ENCODE measurements at places on chromosomes 1 and 21. TPM values are rescaled to one million over a fixed set of nuclear protein-coding genes. Genes with fewer than 3 reads are reported as not detected.

DNA sequence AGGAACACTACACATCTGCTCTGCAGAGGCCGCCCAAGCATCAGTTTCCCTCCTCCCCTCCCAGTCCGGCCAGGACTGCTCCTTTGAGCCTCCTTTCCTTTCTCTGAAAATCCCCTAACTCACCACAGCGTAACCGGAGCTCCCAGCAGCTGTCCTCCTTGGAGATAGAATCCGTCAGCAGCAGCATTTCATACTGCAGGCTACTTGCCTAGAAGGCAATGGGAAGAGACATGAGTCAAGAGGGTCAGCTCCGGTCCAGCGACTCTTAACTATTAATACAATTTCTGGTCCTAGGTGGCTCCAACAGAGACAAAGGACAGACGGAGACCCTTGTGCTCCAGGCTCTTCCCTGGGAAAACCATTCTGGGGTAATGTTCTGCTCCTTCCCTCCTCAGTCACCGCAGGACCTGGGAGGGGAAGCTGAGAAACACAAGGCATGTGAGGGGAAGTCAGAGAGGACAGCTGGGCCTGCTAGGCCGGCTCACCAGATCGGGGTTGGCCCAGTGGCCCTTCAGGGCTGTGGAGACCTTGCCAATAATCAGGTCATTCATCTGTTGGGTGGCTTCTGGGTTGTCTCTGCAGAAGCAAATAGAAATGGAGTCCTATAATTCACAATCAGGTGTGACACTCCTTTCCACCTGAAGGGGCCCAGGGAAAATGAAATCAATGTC, 99.7 kb downstream of the UBR4 start:
- no peaks in the 10 kb centered on the region for H3K4me1 ChIP-seq
- H3K36me3 ChIP-seq = peaks cover 100% of the 10 kb centered on the region

GRCh38 chr1:107514841-107515240, 374.0 kb downstream of the NTNG1 start:
- H3K27me3 ChIP-seq = no peaks in the 10 kb centered on the region
- H3K4me1 ChIP-seq = no peaks in the 10 kb centered on the region

DNA sequence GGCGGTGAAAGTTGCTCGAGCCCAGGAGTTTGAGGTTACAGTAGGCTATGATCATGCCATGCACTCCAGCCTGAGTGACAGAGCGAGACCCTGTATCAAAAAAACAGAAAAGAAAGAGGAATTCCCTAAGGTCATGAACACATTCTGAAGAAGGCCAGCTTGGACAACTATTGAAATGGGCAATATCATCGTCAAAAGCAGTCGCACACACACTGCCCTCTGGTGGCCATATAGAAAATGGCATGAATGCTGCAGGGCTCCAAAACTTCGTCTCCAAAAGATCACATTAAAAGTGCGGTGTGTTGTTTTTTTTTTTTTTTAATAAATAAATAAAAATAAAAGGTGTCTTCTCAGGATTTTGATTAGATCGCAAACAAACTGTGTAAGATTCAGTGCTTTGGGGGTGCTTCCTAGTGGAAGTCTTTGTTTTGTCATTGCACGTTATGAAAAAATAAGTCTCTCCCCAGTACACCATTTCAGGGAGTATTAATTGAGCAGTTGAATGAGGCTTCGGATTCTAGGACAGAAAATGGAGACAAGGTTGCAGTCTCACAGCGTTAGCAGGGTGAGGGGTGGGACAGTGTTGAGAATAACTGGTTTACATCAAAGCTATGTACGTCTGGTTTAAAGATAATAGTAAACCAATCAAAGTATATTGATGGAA, 87.5 kb upstream of the FMN2 start:
- no peaks in the 10 kb centered on the region for H3K4me1 ChIP-seq
- no peaks in the 10 kb centered on the region for H3K36me3 ChIP-seq
- no peak overlapping the region for H3K27ac ChIP-seq

The CAMK2N1 gene
- total RNA-seq = 33.8 TPM

- no peak overlapping the region for H3K27ac ChIP-seq
These were observed 437.5 kb downstream of the SMYD3 start for GRCh38 chr1:246069581-246069980.

The FCRL6 gene
- not detected for total RNA-seq

- H3K4me3 ChIP-seq = no peak overlapping the region
- H3K36me3 ChIP-seq = no peaks in the 10 kb centered on the region
- no peaks in the 10 kb centered on the region for H3K27me3 ChIP-seq
- H3K4me1 ChIP-seq = peaks cover 45% of the 10 kb centered on the region
- no peak for DNase-seq
These were observed 226.6 kb upstream of the TMEM51 start for GRCh38 chr1:14926818-14927575.

The PADI3 gene
- 3.6 TPM for total RNA-seq

DNA sequence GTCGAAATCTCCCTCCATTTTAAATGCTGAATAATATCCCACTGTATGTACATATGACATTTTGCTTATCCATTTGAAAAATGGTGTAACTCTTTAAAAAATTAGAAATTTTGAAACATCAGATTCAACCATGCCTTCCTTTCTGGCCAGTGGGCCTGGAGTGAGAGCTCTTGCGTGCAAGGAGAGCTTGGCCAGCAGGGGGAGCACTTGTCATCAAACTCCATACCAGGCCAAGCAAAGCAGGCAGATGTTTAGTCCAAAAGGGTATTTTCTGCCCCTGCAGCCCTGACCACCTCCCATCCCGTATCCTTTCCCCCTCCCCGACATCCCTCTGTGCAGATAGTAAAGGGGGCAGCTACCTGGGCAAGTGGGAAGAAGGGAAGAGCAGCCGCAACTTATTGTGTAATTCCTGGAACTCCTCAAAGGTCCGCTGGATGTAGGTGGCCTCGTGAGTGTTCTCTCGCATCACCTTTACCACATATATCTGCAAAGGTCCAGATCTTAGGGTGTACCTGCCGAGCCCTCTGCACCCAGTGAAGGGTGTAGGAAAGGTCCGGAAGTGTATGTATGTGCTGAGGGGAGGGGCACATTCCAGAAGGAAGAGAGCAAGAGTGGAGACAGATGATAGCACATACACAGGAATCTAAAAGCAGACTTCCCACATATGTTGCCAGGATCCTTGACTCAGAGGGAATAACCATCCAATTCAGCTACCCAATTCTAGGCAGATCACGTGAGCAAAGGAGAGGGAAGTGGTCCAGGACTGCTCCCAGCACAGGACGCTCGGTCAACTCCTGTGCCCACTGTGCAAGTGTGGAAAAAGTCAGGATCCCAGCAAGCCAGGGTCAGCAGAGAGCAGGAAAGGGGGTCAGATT, 19.9 kb upstream of the PPP1R15B start:
- no peaks in the 10 kb centered on the region for H3K36me3 ChIP-seq
- peaks cover 9% of the 10 kb centered on the region for H3K27me3 ChIP-seq
- no peak overlapping the region for H3K4me3 ChIP-seq
- no peaks in the 10 kb centered on the region for H3K4me1 ChIP-seq
- H3K27ac ChIP-seq = no peak overlapping the region

The S100A9 gene
- total RNA-seq = not detected

- no peaks in the 10 kb centered on the region for H3K27me3 ChIP-seq
- DNase-seq = no peak
- H3K36me3 ChIP-seq = no peaks in the 10 kb centered on the region
- no peak overlapping the region for H3K4me3 ChIP-seq
These were observed 24.6 kb upstream of the FCRL3 start for GRCh38 chr1:157725221-157725577.

The MIXL1 gene
- not detected for total RNA-seq

GRCh38 chr1:223223091-223223995, 80.3 kb upstream of the TLR5 start:
- H3K36me3 ChIP-seq = no peaks in the 10 kb centered on the region
- DNase-seq = no peak
- no peaks in the 10 kb centered on the region for H3K27me3 ChIP-seq
- peaks cover 4% of the 10 kb centered on the region for H3K4me1 ChIP-seq

DNA sequence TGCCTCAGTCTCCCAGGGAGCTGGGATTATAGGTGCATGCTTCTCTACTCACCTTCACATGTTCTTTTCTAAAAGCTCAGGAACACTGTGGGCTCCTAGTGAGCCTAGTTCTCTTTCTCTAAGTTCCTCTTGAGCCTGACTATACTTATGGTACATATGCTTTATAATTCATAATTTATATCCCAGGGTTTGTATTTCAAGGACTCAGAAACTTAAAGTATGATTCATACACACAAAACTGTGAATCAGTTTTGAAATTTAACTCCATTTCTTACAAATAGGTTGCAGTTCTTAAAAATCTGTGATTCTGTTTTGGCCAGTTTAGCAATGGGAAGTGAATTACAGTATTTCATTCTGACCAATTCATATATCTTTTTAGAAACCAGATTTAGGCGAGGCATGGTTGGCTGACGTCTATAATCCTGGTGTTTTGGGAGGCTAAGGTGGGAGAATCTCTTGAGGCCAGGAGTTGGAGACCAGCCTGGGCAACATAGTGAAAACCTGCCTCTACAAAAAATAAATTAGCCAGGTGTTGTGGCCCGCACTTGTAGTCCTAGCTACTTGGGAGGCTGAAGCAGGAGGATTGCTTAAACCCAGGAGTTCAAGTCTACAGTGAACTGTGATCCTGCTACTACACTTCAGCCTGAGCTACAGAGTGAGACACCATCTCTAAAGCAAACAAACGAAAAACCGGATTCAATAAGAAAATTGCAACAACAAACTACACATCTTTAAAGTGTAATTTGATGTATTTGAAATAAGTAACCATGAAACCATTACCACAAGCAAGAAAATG, 15.6 kb downstream of the RASAL2 start:
- H3K27me3 ChIP-seq = no peaks in the 10 kb centered on the region
- DNase-seq = no peak
- H3K36me3 ChIP-seq = peaks cover 6% of the 10 kb centered on the region
- H3K4me3 ChIP-seq = no peak overlapping the region

The SH2D1B gene
- not detected for total RNA-seq

DNA sequence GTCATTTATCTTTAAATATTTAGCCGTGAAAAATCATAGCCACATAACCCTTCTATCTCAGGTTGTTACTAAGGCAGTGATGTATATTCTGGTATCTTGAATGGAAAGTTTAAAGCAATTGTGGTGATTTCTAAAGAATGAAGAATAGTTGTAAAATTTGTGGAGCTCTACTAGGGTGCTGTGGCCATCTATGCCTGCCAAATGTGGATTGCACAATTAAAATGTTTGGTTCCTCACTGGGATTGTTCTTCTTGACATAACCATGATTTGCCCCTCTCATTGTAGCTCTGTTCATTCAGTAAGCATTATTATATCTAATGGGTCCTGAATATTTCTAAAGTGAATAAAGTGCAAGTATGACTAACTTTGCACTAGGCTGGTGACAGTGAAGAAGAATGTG, 50.1 kb downstream of the AK4 start:
- H3K36me3 ChIP-seq = no peaks in the 10 kb centered on the region
- H3K4me1 ChIP-seq = no peaks in the 10 kb centered on the region
- DNase-seq = no peak
- no peak overlapping the region for H3K27ac ChIP-seq
- no peak overlapping the region for H3K4me3 ChIP-seq
- no peaks in the 10 kb centered on the region for H3K27me3 ChIP-seq

GRCh38 chr1:55445416-55445815, 230.3 kb upstream of the USP24 start:
- H3K36me3 ChIP-seq = no peaks in the 10 kb centered on the region
- H3K4me1 ChIP-seq = peaks cover 40% of the 10 kb centered on the region
- H3K27ac ChIP-seq = no peak overlapping the region

The CRYAA gene
- not detected for total RNA-seq

The LORICRIN gene
- not detected for total RNA-seq

DNA sequence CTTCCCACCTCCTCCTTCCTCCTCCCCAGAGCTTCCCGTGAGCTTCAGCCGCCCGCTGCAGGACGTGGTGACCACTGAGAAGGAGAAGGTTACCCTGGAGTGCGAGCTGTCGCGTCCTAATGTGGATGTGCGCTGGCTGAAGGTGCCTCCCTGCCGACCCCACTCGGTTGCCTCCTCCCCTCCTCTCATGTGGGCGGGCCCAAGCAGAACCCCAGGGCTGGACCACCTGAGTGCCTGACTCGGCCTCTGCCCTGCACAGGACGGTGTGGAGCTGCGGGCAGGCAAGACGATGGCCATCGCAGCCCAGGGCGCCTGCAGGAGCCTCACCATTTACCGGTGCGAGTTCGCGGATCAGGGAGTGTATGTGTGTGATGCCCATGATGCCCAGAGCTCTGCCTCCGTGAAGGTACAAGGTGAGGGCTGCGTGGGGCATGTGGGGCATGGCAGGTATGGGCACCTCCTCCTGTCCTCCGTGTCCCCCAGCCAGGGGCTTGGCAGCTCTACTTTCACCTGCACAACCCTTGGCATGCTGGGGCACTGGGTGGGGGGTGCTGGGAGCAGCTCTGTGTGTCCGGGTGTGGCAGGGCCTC, 69.2 kb downstream of the OBSCN start:
- peaks cover 10% of the 10 kb centered on the region for H3K4me1 ChIP-seq
- H3K27me3 ChIP-seq = peaks cover 7% of the 10 kb centered on the region
- no peak overlapping the region for H3K4me3 ChIP-seq
- DNase-seq = no peak
- no peak overlapping the region for H3K27ac ChIP-seq
- H3K36me3 ChIP-seq = no peaks in the 10 kb centered on the region

The LCE1B gene
- total RNA-seq = not detected

- no peaks in the 10 kb centered on the region for H3K27me3 ChIP-seq
- peak overlapping the region; percentile 79 for H3K27ac ChIP-seq
These were observed 44.9 kb downstream of the ACTA1 start for GRCh38 chr1:229388897-229389580.

GRCh38 chr1:14712136-14712535, 113.7 kb downstream of the KAZN start:
- H3K27ac ChIP-seq = no peak overlapping the region
- H3K4me3 ChIP-seq = no peak overlapping the region
- no peaks in the 10 kb centered on the region for H3K27me3 ChIP-seq
- no peak for DNase-seq
- no peaks in the 10 kb centered on the region for H3K4me1 ChIP-seq

DNA sequence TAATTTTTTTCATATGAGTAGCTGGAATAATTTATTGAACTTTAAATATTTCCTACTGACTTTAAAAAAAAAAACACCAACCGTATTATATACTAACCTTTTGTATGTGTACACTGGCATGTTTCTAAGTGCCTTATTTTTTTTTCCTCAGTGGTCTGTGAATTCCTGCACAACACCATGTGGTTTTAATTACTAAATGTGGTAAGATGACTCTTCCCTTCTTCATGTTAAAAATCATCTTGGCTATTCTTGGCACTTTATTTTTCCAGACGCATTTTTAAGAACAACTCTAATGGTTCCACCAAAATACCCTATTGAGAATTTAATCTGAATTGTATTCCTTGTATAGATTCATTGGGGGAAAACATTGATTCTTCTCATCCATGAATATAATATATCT, 28.4 kb downstream of the PPP2R5A start:
- no peaks in the 10 kb centered on the region for H3K36me3 ChIP-seq
- no peak overlapping the region for H3K4me3 ChIP-seq
- no peak overlapping the region for H3K27ac ChIP-seq
- no peaks in the 10 kb centered on the region for H3K27me3 ChIP-seq
